ENCODE measurements at places on chromosomes 6 and 20. TPM values are rescaled to one million over a fixed set of nuclear protein-coding genes. Genes with fewer than 3 reads are reported as not detected.

Gene TBX18
- total RNA-seq, result 1.6 TPM

Gene PACSIN1
- total RNA-seq, result not detected

Gene GATA5
- not detected for total RNA-seq

Gene LRRC1
- 21.9 TPM for total RNA-seq

Gene MEI4
- total RNA-seq, result not detected

Gene PSORS1C2
- total RNA-seq, result 0.40 TPM

Gene TXLNB
- 0.24 TPM for total RNA-seq

Gene ZNF334
- 2.0 TPM for total RNA-seq

Gene TENT5A
- 2.9 TPM for total RNA-seq

DNA sequence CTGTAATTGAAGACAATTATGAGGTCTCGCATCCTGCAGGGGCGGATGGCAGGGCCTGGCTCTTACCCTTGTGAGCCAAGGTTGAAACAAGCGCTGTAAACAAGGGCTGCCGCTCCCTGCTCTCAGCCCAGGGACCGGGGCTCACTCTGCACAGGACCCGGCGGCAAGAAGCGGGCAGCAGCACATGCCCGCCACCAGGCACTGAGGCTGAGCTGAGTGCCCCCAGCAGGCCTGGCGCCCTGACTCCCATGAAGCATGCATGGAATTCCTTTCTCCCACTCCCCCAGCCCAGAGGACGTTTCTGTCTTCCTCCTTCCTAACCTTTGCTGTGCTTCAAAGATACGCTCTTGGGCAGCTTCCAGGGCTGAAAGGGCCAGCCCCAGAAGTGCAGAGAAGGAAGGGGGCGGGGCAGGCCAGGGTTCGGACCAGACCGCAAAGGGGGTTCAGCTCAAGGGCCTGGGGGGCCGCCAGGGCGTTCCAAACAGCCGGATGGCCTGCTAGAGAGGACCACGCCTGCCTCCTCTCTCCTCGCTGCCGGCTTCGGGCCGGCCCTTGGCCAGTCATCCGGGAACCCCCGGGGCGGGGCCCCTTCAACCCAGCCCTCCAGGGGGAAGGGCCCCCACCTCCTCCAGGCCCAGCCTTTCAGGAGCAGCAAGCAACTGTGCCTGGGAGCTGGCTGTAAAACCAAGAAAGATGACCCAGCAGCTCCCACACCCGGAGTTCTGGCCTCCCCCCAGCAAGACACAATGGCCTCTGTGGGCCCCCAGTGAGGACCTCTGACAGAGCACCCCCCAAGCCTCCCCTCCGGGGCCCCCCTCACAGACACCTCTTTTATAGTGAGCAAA is 109.9 kb downstream of the NOL4L start:
- ATAC-seq, result peak; percentile 72

DNA sequence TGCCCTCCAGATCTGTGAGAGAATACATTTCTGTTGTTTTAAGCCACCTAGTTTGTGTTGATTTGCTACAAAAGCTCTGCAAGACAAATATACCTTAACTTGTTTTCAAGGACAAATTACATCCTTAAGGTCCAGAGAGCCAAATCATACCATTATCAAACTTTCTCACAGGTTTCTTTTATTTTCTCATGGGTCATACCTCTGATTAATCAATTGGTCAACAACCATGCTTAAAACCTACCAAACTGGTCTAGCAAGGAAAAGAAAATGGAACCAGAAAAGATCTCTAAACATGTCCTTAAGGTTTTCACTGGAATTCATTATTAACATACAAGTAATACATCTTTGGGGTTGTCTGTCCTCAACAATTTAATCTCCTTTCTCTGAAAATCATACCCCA is 535.0 kb downstream of the CD83 start:
- ATAC-seq, result no peak

- no peak for ATAC-seq
Measured at GRCh38 chr20:23335521-23335920, 15.1 kb upstream of the NXT1 start.

- peak; percentile 25 for ATAC-seq
Measured at GRCh38 chr6:113833537-113833936, 23.6 kb upstream of the MARCKS start.

GRCh38 chr6:48610846-48611245 is 499.8 kb upstream of the PTCHD4 start:
- no peak for ATAC-seq

DNA sequence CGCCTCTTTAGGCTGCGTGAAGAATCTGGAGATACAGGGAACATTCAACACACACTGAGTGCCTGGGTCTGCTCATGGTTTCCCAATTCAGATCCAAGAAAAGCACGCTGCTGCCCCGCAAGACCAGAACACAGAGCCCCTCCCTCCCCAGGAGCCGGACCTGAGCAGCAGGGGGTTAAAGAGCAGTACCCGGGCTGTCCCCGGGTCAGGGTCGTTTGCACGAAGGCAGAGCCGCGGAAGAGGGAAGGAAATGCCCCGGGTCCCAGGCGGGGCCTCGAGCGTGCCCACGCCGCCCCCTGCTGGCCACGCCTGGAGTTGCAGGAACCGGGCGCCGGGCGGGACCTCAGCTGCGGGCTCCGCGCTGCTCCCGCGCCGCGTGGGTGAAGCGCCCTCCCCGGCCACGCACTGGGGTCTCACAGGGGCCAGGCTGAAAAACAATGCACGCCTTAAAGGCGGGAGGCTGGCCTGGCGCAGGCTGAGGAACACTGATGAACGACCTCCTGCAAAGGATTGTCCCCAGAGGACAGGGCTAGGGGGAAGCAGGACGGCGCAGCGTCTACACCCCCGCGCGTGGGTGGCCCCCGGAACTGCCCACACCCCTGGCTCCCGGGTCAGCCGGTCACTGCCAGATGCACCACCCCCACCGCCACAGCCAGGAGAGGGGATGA is 48.9 kb downstream of the ANKRD60 start:
- ATAC-seq, result peak; percentile 75

DNA sequence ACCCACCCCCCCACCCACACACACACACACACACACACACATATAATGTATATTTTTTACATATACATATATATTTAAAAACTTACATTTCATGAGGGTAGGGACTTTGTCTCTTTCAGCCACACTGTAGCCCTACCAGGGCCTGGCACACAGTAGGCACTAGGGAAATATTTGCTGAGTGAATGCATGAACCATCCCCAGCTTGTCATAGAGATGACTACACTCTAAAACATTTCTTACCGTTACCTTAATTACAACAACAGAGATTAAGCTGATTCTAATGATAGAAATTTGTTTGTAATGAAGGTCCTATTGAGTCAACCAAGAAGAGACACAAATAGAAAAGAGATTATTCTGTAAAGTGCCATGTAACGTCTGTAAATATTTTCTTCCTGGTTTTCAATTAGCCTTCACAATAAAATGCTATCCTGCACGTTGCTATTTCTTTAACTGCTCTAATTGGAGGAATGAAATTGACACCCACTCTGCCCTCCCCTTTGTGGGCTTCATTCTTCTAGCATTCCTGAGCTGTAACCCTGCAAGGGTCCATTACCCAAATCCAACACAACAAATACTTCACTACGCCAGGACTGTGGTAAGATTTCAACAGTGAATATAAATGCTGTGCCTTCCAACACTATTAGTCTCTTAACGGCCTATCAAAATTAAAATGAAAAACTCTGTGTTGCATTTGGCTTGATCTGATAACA is 30.8 kb downstream of the SIM1 start:
- no peak for ATAC-seq

GRCh38 chr20:4766631-4767030 is 44.9 kb downstream of the PRND start:
- ATAC-seq, result peak; percentile 28

DNA sequence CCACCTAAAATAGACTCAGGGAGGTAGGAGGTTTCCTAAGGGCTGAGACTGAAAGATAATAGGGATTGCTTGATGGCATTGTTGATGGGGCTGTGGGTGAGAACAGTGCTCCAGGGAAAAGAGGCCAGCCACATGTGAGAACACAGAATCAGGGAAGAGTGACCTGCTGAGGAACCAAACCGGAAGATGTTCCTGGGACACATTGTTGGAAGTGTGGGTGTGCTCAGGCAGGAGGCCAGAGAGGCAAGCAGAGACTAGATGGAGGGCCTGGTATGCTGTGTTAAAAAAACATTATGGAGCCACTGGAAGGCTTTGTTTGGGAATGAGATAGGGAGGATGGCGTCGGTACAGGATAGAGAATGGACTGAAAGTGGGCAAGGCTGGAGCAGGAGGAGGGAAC is 23.3 kb downstream of the RNF144B start:
- no peak for ATAC-seq

DNA sequence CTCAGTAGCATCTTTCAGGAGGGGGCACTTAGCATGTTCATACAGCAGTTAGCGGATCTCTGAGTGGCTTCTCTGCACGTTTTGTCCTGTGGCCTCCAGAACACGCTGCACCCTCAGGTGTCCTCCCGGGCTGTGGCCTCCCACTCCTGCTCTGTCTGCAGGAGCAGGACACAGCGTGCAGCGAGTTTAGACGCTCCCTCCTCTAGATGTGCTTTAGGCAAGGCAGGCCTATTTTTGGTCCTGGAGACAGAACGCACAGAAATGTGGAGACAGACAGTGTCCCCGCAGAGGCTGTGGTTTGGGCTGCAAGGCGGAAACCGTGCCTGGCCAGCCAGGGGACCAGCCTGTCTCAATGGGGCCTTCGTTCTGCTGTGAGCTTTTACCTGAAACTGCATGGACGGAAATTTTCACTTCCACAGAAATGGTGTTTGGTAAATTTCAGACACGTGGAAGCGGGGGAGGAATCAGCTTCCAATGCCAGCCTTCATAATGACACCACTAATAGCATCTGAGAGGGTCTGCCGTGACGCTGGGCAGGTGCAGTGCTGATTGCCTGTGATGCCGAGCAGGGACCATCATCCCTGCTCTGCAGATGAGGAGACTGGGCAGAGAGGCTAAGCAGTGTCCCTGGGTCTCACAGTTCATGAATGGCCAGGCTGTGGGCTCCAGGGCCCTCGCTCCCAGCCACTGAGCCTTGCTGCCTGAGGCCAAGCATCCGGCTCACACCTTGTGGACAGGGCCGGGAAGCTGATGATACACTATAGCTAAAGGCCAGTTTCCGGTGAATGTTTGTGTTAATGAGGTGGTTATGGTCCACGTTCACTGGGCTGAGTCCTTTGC is 120.9 kb downstream of the SYCP2 start:
- no peak for ATAC-seq

DNA sequence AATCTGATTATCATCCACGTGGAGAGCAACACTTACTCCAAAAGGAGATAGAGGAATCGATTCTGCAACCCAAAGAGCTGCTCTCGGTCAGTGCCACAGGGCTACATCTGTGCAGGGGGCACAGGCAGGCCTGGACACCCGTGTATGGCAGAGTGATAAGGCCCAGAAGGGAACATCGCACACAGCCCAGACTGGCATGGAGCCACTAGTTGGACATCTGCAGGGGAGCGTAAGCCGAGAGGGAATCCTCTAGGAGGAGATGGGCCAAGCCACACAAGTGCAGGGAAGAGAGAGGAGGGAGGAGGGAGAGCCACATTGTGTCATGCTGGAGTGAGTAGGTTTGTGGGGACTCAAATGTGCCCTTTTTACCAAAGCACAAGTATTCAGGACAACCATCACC is 50.4 kb upstream of the ENTPD6 start:
- no peak for ATAC-seq

- no peak for ATAC-seq
Measured at GRCh38 chr6:163369141-163369540, 45.4 kb upstream of the QKI start.

DNA sequence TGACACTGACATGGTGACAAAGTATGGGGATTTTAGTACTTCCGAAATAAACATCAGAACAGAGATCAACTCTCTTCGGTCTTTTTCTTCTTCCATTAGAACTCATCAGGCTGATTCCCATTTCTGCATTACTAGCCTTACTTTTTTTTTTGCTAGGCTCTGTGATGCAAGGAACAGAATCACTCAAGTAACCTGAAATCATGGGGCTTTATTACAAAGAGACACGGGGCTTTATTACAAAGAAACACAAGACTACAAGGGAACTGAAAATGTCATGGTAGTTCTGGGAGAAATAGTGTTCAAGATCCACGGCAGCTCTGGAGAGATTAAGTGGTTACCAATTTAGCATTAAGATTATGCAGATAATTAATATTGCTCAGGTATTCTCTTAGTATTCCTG is 11.6 kb downstream of the SOX4 start:
- ATAC-seq, result no peak

DNA sequence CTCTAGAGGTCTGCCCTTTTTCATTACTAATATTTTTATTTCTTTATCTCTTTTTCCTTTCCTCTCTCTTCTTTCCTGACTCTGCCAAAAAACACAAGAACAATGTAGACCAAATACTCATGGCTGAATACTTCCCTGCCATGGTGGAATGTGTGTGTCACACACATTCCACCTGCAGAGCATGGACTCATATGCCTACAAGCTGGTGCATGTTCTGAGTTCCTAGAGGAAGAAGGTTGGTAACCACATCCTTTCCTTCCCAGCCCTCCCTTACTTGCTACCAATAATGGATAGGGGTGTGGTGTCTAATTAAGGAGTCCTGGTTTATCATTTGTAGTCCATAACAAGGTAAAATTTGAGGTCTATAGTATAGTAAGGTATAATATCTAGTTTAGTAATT is 15.2 kb upstream of the CST9L start:
- peak; percentile 92 for ATAC-seq

GRCh38 chr6:108120311-108120710 is 45.5 kb upstream of the NR2E1 start:
- ATAC-seq, result no peak

DNA sequence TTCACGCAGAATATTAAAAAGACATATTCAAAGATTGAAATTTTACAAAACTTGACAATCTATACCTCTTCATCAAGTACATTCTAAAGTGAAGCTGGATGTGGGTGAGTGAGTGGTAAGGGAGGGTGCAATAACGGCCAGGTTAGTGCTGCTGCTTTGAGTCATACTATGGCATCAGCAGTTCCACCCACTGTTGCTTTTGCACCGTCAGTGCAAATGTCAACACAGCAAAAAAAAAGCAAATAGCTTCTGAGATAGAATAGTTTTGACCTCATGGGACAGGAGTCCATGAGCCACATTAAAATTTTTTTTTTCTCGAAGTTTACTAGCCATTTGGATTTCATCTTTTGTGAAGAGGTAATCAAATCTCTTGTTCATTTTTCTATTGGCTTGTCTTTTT is 31.8 kb downstream of the PSMF1 start:
- ATAC-seq, result peak; percentile 82

DNA sequence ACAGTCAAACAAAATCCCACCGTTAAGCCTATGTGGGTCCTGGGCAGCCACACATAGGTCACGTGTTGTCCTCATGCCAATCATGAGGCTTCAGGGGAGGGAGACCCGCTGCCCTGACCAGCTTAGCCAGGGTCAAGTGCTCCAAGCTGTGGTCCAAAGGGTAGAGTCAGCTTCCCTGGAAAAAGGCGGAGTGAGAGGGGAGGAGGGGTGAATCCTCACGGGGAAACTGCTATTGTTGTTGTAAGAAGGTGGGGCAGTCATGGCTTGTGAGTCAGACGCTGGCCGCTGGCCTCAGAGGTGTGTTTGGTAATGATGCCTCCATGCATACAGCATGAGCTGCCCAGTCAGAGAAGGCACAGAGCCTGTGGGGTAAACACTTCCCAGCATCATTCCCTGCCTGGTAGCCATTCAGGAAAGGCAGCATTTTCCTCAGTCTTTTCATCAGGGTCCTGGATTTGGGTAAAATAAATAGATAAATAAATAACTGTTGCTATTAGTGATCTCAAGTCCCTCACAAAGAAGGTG is 8.7 kb downstream of the CST3 start:
- ATAC-seq, result peak; percentile 94
